NCI-H69 (cell line): ENCODE measurements at places on chromosomes 3 and 15.

DNA sequence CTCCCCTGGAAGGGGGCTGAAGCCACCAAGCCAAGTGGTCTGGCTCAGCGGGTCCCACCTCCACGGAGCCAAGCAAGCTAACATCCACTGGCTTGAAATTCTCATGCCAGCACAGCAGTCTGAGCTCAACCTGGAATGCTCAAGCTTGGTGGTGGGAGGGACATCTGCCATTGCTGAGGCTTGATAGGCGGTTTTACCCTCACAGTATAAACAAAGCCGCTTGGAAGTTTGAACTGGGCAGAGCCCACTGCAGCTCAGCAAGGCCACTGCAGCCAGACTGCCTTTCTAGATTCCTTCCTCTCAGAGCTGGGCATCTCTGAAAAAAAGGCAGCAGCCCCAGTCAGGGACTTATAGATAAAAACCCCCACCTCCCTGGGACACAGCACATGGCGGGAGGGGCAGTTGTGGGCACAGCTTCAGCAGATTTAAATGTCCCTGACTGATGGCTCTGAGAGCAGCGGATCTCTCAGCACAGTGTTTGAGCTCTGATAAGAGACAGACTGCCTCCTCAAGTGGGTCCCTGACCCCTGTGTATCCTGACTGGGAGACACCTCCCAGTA is 23.2 kb upstream of the IGSF10 start:
- DNase-seq, result no peak

DNA sequence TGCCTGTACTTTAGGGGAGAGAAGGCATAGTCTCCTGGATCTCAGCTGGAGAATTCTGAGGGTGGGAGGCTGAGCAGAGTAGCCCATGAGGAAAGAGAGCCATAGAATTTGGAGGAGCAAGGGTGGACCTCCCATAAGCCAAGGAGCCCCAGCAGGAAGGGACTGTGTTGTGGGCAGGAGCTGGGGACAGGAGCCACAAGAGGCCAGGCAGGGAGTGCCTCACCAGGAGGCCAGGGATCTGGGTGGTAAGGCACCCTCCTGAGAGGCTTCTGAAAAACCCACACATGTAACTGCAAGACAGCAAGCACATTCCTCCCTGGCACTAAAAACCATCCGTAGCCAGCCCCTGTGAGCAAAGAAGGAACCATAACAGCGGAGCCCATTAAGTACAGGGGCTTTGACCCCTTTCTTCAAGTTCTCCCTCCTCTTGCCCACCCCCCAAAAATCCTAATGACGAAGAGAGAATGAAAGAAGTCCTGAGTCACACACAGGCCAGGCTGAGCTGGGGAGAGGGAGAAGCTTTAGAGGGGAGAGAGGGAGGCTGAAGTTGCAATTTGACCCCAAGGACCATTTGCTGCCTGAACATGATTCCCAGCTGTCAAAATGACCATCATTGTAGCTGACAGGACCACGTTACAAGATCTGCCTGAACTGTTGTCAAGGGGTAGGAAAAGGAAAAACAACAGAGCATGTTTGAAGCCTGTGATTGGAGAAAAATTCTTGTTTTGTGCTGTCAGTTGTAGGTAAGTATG is 82.6 kb downstream of the TRIM42 start:
- DNase-seq, result no peak

GRCh38 chr3:58269356-58269755 is 31.8 kb downstream of the ABHD6 start:
- no peak for DNase-seq

DNA sequence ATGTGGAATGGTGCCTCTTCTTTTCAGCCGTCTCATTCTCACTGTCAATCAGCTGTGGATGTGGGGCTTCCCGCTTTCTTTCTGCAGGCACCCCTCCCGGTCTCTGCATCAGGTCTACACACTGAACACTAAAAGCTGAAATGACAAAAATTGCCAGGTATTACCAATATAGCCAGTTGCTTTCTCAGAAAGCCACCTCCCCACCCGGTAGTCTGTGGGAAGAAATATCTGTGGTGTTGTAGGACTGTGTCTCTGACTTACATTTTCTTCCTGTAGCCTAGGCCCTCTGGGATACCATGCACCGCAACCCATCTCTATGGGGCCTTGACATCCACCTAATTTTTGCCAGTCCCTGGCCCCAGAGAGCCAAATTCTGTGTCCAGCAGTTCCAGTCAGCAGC is 19.2 kb upstream of the EPHB1 start:
- no peak for DNase-seq

GRCh38 chr3:41598402-41599126 is 363.3 kb downstream of the ULK4 start:
- no peak for DNase-seq

DNA sequence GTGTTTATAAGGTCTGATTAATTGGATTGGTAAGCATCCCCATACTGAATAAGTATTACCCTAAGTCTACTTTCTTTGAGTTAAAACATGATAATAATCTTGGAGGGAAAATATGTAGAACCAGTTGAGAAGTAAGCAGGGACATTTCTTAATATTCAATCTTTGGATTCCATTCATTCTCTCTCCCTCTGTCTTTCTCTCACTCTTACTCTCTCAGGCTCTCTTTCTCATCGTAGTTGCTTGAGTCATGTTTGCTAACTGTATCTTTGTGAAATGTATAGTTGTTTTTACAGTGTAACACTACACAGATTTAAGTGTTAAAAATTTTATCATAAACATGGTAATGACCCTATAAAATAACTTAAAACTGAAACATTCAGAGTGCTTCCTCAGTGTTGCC is 163.8 kb downstream of the RSRC1 start:
- no peak for DNase-seq

DNA sequence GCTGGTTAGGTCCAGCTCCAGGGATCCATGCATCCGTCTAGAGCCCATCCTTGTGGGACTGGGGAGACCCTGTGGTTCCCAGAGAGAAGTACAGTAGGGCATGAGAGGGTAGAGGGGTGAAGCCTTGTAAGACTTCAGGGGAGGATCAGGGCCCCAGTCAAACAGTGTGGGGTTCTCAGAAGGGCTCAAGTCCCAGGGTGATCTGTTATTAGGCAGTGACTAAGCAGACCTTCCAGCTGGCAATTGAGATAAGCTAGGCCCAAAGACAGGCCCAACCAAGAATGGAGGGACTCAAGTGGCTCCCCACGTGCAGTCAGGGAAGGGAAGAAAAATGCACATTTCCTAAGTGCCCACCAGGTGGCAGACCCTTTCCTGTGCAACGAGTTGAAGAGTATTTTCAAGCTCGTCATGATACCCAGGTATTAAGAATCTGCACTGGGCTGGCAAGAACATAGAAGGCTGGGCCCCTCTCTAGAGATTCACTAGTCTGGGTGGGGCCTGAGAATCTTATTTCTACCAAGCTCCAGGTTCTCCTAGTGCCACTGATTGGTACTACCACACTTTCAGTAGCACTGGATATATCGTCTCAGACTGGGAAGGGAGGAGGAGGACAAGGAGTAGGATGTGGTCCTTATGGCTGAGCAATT is 240.8 kb downstream of the NR1D2 start:
- peak; percentile 75 for DNase-seq

DNA sequence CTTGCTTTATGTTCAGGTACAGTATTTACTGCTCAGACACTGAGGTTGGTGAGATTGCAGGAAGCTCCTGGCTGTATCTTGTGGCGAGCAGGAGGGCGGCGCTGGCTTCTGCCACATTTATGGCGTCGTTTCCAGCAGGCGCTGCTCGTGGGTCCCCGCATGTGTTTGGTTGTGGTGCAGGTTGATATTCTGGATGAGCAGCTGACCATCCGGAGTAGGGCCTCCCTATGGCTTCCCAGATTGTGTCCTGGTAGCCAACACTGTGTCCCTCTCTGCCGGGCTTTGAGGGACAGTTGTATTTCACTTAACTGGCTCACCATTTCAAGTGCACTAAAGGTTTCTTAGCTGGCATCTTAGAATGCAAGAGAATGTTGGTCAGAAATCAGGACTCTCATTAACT is 386.5 kb upstream of the TPM1 start:
- no peak for DNase-seq

DNA sequence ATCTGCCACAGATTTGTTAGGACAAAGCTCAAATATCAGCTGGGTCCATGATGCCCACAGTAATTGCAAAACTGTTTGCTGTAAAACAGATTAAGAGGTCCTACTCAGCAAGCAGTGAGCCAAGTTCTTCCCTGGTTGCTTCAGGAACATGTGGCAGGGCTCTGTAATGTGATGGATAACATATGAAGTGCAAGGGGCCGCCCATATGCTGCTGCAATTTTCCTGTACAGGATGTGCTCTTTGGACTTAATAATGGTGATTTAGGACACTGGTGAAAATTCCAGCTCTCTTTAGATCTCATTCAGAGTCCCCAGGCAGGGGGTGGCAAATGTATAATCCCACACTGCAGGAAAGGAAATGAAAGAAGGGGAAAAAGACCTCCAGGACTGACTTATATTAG is 289.4 kb downstream of the LSAMP start:
- peak; percentile 92 for DNase-seq

GRCh38 chr3:72274493-72275330 is 489.8 kb upstream of the PROK2 start:
- peak; percentile 83 for DNase-seq

GRCh38 chr3:17967111-17967510 is 224.7 kb upstream of the TBC1D5 start:
- no peak for DNase-seq

DNA sequence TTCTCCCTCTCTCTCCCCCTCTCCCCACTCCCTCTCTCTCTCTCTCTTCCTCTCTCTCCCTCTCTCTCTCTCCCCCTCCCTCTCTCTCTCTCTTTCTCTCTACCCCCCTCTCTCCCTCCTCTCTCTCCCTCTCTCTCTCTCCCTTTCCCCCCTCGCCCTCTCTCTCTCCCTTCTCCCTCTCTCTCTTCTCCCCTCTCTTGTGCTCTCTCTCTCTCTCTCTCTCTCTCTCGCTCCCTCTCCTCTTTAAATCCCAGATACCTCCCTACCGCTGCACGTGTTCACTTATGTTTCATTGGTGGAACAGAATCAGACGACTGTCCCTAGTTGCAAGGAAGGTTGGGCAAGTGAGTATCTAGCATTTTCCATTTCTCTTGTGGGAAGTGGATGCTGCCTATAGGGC is 166.5 kb downstream of the EBLN2 start:
- DNase-seq, result peak; percentile 3

DNA sequence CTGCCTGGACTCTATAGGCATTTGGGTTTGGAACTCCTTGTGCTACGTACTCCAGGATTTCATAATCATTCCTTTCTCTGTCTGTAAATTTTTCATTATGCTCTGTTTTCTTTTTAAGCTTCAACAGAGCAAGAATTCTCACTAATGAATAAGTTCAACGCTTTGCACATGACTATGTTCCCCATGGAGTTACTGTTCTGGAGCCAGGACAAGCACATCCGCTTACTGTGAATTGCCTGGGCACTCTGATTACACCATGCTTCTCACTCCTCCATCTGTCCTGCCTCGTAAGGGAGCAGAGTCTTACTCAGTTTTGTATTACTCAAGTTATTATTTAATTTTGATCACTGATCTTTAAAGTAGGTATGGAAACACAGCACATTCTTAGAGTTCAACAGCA is 472.7 kb downstream of the RAP2B start:
- DNase-seq, result no peak

DNA sequence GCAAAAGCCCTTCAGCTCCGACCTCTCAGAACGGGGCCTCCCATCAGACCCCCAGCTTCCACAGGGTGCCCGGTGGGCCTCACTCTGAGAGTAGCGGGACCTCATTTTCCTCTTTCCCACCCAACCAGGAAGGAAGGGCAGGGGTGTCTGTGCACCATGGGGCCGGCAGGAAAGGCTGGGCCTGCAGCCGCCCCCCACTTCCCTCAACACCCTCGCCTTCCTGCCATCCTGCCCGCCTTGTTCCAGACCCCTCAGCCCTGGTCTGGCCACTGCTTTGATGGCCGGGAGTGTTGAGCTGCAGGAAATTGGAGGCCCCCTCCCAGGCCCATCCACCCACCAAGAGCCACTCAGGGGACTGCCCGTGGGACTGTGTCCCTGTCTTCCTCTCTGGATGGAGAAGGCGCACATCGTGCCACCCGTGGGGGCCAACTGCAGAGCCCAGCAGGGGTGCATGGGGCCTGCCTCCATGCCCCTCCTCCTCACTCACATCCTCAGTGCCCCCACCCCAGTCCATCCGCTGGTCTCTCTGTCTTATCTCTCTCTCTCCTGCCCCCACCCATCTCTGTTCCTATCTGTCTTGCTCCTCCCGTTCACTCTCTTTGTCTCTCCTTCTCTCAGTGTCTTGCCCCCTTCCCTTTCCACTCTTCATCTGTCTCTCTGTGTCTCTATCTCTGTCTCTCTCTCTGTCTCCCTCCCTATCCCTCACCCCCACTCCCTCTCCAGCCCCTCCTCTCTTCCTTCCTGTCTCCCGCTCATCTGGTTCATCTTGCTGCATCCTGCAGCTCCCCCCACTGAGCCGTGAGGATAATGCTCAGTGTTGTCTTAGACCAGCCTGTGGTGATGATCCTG is 1.8 kb upstream of the PLXND1 start:
- DNase-seq, result peak; percentile 78
